Peyer's patch (tissue), 4 donors: ENCODE measurements at places on chromosomes 12 and 14. TPM values are rescaled to one million over a fixed set of nuclear protein-coding genes. Genes with fewer than 3 reads are reported as not detected.

SETD1B gene
- 15.4 TPM for total RNA-seq

GRCh38 chr14:52797653-52798052, 6.2 kb upstream of the GNPNAT1 start:
- H3K27ac ChIP-seq, result no peak overlapping the region
- no peaks in the 10 kb centered on the region for H3K36me3 ChIP-seq
- no peaks in the 10 kb centered on the region for H3K27me3 ChIP-seq
- H3K4me1 ChIP-seq, result no peaks in the 10 kb centered on the region

OR4N5 gene
- not detected for total RNA-seq

GRCh38 chr14:100554082-100554677, 33.0 kb downstream of the BEGAIN start:
- H3K27ac ChIP-seq, result no peak overlapping the region
- H3K27me3 ChIP-seq, result no peaks in the 10 kb centered on the region
- H3K4me1 ChIP-seq, result no peaks in the 10 kb centered on the region
- peak; percentile 89 for DNase-seq
- no peaks in the 10 kb centered on the region for H3K36me3 ChIP-seq
- H3K4me3 ChIP-seq, result no peak overlapping the region

GRCh38 chr14:98077176-98077575, 1194.8 kb downstream of the BCL11B start:
- H3K4me1 ChIP-seq, result no peaks in the 10 kb centered on the region
- DNase-seq, result no peak
- H3K4me3 ChIP-seq, result no peak overlapping the region
- H3K27me3 ChIP-seq, result no peaks in the 10 kb centered on the region
- H3K27ac ChIP-seq, result no peak overlapping the region
- no peaks in the 10 kb centered on the region for H3K36me3 ChIP-seq

GRCh38 chr12:116635487-116635886, 76.3 kb downstream of the MAP1LC3B2 start:
- no peaks in the 10 kb centered on the region for H3K36me3 ChIP-seq
- H3K4me1 ChIP-seq, result no peaks in the 10 kb centered on the region
- no peak for DNase-seq
- no peak overlapping the region for H3K4me3 ChIP-seq
- no peak overlapping the region for H3K27ac ChIP-seq
- no peaks in the 10 kb centered on the region for H3K27me3 ChIP-seq
